ENCODE measurements at places on chromosomes 6 and 20. TPM values are rescaled to one million over a fixed set of nuclear protein-coding genes. Genes with fewer than 3 reads are reported as not detected.

The CPXM1 gene
- total RNA-seq: 84.0 TPM

The CST5 gene
- not detected for total RNA-seq

The RIPOR3 gene
- total RNA-seq: 0.11 TPM

The KIFC1 gene
- total RNA-seq: 11.6 TPM

The SPATS1 gene
- not detected for total RNA-seq

The DOK5 gene
- 6.6 TPM for total RNA-seq

The KIF6 gene
- 1.8 TPM for total RNA-seq

The AGER gene
- 4.1 TPM for total RNA-seq
